Cerebellar nuclear complex (tissue), 1 donor: ENCODE measurements at places on chromosomes 7 and 10.

DNA sequence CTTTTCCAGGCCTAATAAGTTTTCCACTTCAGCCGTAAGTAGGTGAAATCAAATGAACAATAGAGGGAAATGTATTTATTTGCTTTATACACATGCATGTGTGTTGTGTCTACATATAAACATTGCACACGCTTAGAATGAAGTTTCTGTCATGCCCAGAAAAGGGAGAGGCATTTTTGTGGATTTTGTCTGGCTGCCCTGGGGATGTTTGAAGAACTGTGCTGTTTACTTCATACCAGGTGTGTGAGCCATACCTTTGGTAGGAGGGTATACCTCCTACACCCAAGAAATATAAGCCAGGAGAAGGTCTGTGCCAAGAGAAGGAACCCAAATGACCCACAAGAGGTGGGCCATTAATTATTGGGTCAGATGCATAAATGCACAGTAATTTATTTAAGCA, 12.8 kb downstream of the GATAD1 start:
- DNase-seq, result no peak

- DNase-seq, result no peak
These were observed 241.0 kb downstream of the FRMD4A start for GRCh38 chr10:14089556-14090292.

GRCh38 chr10:68237173-68237572, 5.3 kb upstream of the ATOH7 start:
- DNase-seq, result no peak

DNA sequence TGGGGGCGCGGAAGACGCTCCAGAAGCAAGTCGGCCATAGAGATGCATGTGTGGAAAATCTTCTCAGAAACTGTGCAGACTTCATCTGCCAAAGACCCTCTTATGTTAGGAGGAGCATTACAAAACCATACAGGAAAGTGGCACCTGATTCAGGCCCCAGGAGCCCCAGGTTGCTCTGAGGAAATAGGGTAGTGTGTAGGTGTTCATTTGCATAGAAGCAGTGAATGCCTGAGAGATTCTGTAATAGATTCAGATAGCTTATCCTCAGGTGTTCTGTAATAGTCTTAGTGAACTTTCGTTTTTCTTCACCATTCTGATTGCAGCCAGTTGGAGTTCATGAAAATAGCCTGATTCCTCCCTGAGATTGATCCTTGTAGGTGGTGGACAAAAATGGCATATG, 106.4 kb upstream of the GJD4 start:
- no peak for DNase-seq

GRCh38 chr7:134343796-134344195, 27.1 kb upstream of the SLC35B4 start:
- no peak for DNase-seq

GRCh38 chr10:77591238-77591880, 46.2 kb downstream of the KCNMA1 start:
- DNase-seq, result no peak

DNA sequence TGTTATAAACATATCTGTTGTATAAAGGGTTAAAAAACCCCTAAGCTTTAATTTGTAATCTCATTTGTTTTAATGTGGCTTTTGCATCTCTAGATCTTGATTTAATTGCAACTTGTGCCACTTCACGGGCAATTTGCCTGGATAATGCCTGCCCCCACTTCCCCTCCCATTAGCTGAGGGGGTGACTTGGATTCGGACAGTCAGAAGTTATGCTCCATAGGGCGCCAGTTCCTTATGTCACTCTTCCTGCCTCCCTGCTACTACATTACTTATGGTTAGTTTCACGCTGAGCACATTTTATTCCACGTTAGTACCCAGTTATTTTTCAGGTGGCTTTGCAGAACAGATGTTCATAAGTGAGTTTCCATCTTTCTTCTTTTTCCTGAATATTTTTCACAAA, 1015.2 kb upstream of the PHF14 start:
- DNase-seq, result no peak
